Heart left ventricle (tissue), 16 donors: ENCODE measurements at places on chromosomes 2 and 18. TPM values are rescaled to one million over a fixed set of nuclear protein-coding genes. Genes with fewer than 3 reads are reported as not detected.

DNA sequence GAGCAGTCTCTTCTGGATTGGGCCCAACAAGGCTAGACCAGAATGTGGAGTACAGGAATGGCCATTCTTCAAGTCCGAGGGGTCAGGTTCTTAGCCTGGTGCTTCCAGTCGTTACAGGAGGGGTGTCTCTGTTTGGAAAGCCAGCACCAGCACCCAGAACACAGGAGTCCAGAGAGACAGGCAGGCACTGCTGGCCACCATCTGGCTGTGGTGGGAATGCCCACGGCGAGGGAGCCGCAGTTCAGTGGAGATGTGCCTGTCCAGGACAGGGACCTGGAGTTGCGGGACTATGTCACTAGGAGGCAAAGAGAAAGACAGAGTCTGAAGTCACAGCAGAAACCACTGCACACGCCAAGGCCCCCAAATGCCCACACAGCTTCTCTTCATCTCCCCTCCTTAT, 59.1 kb downstream of the TRABD2A start:
- H3K4me3 ChIP-seq = no peak overlapping the region
- no peak for DNase-seq
- no peak overlapping the region for H3K27ac ChIP-seq
- H3K36me3 ChIP-seq = no peaks in the 10 kb centered on the region
- H3K27me3 ChIP-seq = no peaks in the 10 kb centered on the region
- no peaks in the 10 kb centered on the region for H3K4me1 ChIP-seq

DNA sequence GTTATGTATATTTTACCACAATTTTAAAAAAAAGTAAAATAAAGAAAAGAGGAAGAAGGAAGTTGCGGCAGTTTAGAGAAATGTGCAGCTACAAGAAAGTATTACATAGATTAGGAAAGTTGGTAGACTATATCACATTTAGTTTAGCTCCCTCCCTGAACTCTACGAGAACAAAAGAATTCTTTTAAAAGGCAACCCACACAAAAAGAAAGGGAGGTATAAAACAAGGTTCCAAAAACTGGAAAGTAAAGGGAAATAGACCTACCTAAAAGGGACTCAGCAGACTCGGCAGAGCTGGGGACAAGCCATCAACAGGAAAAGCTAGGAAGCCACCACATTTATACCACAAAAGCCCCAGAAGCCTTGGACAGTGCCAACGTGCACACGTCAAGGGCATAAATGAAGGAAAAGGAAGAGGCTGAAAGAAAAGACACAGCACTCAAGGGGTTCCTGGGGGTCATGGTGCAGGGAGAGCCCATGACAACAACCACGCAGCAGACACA, 9.1 kb downstream of the TMEM127 start:
- peaks cover 90% of the 10 kb centered on the region for H3K4me1 ChIP-seq
- no peaks in the 10 kb centered on the region for H3K27me3 ChIP-seq
- H3K36me3 ChIP-seq = peaks cover 6% of the 10 kb centered on the region
- H3K4me3 ChIP-seq = no peak overlapping the region

- DNase-seq = no peak
- no peaks in the 10 kb centered on the region for H3K4me1 ChIP-seq
- H3K27ac ChIP-seq = no peak overlapping the region
- H3K27me3 ChIP-seq = no peaks in the 10 kb centered on the region
- H3K4me3 ChIP-seq = no peak overlapping the region
- no peaks in the 10 kb centered on the region for H3K36me3 ChIP-seq
Measured at GRCh38 chr2:12320027-12320734, 396.6 kb upstream of the TRIB2 start.

Gene BAZ2B
- 53.3 TPM for total RNA-seq

Gene DLX1
- total RNA-seq = not detected

DNA sequence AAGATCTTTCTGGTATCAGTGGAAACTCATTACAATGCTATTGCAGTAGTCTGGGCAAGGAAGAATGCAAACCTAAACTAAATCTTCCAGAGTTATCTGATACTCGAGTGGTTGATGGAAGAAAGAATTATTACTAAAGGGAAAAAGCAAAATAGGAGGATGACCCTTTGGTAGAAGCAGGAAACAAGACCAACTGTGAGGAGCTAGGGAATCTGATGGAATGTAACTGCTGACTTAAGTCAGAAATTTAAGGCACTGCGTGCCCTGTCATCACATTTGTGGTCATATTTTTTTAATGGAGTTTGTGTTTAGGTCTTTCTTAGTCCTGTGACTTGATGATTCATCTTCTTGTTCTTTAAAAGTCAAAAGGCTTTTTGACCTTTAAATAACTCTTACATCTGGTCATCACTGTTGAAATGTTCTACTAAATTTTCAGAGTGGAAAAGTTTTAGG, 36.5 kb upstream of the ARMC9 start:
- no peak overlapping the region for H3K27ac ChIP-seq
- H3K4me3 ChIP-seq = no peak overlapping the region
- H3K36me3 ChIP-seq = peaks cover 70% of the 10 kb centered on the region
- DNase-seq = no peak
- H3K4me1 ChIP-seq = peaks cover 26% of the 10 kb centered on the region
- no peaks in the 10 kb centered on the region for H3K27me3 ChIP-seq

Gene CREG2
- not detected for total RNA-seq

Gene HOXD12
- total RNA-seq = not detected

GRCh38 chr2:231270221-231271114, 72.0 kb downstream of the ARMC9 start:
- H3K36me3 ChIP-seq = peaks cover 9% of the 10 kb centered on the region
- H3K27me3 ChIP-seq = no peaks in the 10 kb centered on the region
- no peak overlapping the region for H3K4me3 ChIP-seq

DNA sequence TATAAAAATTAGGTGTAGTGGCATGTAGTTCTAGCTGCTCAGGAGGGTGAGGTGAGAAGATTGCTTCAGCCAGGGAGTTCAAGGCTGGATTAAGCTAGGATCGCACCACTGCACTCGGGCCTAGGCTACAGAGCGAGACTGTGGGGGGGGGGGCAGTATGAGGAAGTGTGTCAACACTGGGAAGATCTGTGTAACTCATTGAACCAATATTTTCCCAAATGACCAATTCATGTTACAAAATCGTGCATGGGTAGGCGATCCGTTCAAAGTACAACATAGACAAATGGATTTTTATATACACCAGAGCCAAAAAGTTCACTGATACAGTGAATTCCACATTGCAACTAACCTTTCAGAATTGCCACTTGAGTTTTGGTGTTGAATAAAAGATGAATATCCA, 8.1 kb downstream of the SMAD4 start:
- peaks cover 89% of the 10 kb centered on the region for H3K4me1 ChIP-seq
- H3K27me3 ChIP-seq = no peaks in the 10 kb centered on the region
- peaks cover 4% of the 10 kb centered on the region for H3K36me3 ChIP-seq
- DNase-seq = no peak
- no peak overlapping the region for H3K4me3 ChIP-seq
- H3K27ac ChIP-seq = no peak overlapping the region

Gene MATN3
- not detected for total RNA-seq

- no peak for DNase-seq
- no peak overlapping the region for H3K27ac ChIP-seq
- no peaks in the 10 kb centered on the region for H3K27me3 ChIP-seq
Measured at GRCh38 chr2:20796374-20796791, 26.5 kb downstream of the LDAH start.

Gene ECEL1
- total RNA-seq = 0.30 TPM

DNA sequence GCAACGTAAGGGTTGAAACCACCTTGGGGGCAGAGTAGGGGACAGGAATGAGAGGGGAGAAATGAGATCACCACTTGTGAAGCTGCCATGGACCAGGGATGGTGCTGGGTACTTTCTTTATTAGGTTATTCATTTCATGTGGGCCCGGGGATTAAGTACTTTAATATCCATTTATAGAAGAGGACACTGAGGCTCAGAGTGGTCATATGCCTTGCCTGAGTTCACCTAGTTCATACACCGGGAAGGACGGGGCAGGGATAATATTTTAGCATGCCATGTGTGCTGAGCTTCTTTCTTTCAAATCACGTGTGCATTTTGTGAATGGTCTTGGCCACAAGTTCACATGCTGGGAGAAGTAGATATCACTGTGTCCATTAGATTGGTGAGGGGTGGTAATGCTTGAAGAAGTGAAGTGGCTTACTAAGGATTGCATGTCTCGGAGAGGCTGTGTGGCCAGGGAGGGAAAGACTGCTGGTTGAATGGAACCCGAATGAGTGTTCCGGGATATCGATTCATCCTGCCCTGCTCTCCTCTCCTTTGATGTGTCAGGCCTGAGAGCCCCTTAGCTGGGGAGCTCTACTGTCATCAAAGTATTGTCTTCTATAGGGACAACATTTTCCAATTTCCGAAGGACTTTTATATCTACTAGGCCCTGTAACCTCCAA, 187.1 kb downstream of the MYCN start:
- H3K27me3 ChIP-seq = peaks cover 21% of the 10 kb centered on the region
- no peak overlapping the region for H3K4me3 ChIP-seq
- no peaks in the 10 kb centered on the region for H3K36me3 ChIP-seq
- DNase-seq = no peak
- no peaks in the 10 kb centered on the region for H3K4me1 ChIP-seq
- H3K27ac ChIP-seq = no peak overlapping the region

Gene MEP1B
- not detected for total RNA-seq

DNA sequence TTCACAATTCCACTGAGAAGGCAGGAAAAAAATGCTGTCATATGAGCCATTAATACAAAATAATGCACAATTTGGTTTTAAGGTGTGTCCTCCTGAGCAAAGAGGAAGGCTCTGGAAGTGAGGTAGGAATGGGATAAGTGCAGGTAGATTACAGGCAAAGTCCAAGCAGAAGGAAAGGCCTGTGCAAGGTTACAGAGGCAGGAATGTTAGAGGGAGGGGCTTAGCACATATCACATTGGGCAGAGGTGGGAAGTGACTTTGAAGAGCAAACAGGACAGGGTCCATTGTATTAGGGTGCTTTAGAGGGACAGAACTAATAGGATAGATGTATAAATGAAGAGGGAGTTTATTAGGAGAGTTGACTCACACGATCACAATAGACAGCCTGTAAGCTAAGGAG, 14.7 kb upstream of the CLIP4 start:
- H3K27me3 ChIP-seq = no peaks in the 10 kb centered on the region
- H3K4me3 ChIP-seq = no peak overlapping the region
- no peaks in the 10 kb centered on the region for H3K4me1 ChIP-seq
- H3K27ac ChIP-seq = no peak overlapping the region

GRCh38 chr2:5473635-5474034, 218.5 kb upstream of the SOX11 start:
- no peak for DNase-seq
- no peak overlapping the region for H3K27ac ChIP-seq
- no peaks in the 10 kb centered on the region for H3K36me3 ChIP-seq
- H3K4me1 ChIP-seq = no peaks in the 10 kb centered on the region
- no peak overlapping the region for H3K4me3 ChIP-seq

Gene SLC9A4
- not detected for total RNA-seq

- no peaks in the 10 kb centered on the region for H3K36me3 ChIP-seq
- H3K27ac ChIP-seq = peak overlapping the region; percentile 94
- no peaks in the 10 kb centered on the region for H3K27me3 ChIP-seq
- DNase-seq = no peak
- no peak overlapping the region for H3K4me3 ChIP-seq
Measured at GRCh38 chr2:177239932-177240630, 24.4 kb downstream of the NFE2L2 start.

DNA sequence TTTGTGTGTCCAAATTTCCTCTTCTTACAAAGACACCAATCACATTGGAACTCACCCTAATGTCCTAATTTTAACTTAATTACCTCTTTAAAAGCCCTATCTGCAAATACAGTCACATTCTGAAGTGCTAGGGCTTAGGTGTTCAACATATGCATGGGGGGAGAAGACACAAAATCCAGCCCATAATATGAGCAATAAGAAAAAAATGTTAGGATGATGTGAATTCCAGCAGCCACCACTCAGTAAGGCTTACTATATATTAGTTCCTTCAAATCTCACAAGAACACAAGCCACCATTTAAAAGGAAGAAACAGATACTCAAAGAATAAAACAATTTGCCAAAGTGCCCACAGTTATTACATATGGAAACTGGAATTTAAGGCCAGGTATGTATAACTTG, 285.7 kb downstream of the EPHA4 start:
- no peak for DNase-seq
- no peaks in the 10 kb centered on the region for H3K27me3 ChIP-seq
- no peaks in the 10 kb centered on the region for H3K4me1 ChIP-seq
- no peak overlapping the region for H3K4me3 ChIP-seq
